ENCODE measurements at places on chromosomes 2 and 18.

GRCh38 chr18:36410346-36410745 lies 112.8 kb downstream of the FHOD3 start:
- no peak for DNase-seq

GRCh38 chr2:198471291-198471690 lies 666.9 kb downstream of the PLCL1 start:
- DNase-seq, result no peak

DNA sequence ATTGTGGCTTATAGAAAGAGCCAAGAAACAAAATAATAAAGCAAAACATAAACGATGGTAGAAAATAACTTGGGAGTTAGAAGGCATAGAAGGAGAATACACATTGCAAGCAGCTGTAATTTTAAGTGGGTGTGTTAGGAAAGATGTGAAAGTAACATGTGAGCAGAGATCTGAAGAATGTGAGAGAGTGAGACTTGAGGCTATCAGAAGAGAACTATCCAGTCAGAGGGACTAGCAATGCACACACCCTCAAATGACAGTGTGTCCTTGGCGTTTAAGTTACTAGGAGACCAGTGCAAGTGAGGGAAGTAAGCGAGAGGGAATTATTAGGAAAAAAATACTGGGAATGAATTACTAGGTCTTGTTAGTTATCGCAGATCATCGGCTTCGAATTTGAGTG lies 304.9 kb downstream of the DSEL start:
- DNase-seq, result no peak

DNA sequence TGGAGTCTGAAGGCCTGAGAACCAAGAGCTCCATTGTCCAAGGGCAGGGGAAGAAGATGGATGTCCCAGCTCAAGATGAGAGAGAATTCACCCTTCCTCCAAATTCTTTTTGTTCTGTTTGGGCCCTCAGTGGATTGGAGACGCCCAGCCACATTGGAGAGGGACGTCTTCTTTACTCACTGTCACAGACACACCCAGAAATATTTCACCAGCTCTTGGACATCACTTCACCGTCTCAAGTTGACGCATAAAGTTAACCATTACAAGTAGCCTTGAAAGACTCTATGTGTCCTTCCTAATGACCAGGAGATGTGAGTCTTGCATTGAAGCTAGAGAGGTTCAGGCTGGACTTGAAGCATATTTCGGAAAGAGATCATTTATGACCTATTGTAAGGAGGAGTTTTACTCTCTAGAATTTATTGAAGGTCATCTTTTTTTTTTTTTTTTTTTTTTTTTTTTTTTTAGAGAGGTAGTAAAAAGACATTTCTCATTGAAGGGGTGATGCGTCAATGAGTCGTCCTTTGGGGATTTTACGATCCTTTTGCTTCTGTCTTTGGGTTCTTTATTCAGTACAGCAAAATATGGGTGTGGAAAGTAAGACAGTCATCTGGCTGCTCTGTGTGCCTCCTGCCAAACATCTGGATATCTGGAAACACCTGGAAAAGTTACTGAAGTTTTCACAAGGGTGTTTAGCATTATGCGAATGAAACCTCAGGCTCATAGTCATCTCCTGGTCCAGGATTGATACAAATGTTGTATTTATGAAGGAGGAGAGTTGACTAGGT lies 118.1 kb downstream of the PRPF40A start:
- no peak for DNase-seq

DNA sequence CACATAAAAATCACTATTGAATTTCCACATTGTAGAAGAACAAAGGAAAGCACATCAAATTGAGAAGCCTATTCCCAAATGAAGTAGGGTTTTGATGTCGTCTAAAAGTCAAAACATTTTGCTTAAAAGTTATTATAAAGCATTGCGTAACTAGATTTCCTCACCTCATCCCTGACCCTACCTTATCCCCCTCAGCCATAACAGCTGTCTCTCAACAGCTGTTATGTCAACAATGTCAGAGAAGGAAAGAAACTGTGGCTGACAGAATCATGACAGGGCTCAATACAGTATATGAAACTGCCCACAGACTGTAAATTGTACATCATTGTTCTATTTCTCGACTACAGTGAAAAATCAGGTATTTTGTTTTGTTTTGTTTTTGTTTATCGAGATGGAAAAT lies 63.0 kb upstream of the ACVR1C start:
- DNase-seq, result no peak

DNA sequence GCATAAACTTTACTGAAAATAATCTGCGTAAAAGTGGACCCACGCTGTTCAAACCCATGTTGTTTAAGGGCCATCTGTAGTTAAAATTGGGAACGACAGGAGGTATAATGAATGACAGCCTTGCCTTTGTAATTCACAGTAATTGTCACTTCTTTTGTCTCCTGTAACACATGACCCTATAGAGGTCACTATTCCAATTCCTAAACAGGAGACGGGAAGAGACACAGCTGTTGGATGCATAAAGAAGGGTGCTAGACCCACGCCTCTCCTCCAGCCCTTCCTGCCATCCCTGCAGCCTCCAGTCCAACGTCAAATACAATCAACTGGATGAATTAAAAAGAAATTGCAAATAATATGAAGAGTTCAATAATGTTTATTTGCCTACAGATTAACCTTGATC lies 63.1 kb upstream of the NFATC1 start:
- DNase-seq, result no peak

GRCh38 chr18:51503351-51503750 lies 305.9 kb upstream of the MEX3C start:
- no peak for DNase-seq

DNA sequence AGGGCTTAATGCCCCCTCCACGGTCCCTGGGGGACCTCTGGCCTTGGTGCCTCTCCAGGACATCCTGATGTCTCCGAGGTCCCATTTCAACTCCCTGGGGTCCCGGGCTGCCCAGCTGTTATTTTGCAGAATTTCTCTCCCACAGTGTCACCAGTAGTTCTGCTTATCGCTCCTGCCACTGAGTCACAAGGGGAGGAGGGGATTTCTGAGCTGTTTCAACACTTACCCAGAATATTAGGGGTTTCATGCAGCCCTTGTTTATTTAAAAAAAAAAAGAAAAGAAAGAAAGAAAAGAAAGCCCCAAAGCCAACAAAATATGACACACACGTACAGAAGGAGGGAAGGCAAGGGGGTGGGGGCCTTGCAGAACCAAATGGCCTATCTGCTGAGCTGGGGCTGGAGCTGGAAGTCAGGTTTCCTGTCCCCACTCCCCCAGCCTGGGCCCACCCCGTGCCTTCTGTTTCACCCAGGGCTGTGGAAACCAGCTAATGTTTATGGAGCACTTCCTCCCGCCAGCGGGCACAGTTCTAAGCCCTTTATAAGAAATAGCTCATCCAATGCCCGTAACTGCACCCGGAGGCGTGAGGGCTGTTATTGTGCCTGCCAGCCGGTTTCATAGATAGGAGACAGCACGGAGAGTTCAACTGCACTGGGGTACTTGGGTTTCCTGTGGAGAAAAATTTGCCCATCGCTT lies 8.4 kb upstream of the ARID5A start:
- no peak for DNase-seq

Measured in iPS DF 6.9 (cell line).